ENCODE measurements at places on chromosomes 3 and 15.

DNA sequence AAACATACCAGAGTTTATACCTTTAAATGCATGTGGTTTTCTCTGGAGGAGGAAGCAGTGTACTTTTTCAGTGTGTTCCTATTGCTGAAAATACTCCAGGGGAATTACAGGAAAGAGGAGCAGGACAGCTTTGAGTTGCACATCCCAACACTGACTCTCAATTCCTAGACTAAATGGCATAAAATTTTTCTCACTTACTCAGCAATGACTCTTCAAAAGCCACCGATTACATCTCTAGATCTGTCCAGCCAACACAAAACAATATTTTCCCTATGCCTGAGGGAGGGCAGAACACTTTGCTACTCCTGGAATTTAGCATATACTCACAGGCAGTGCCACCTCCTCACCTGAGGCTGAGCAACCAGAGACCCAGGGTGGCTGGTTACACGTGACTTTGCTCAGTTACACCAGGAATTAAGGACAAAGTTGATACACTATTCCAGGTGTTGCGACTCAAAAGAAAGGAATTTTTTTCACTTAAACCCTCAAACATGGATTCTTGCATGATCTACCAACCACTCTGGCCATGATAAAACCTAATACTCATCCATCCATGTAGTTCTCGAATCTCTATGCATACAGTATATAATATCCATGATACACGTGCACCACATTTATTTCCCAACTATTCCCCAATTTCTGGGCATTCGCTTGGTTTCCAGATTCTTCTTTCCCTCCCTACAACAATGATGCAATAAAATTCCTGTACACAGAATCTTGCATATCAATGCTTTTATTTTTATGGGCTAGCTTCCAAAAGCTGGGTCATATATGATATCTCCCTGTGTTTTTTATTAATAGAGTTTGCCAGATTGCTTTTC is 194.6 kb downstream of the THRB start:
- DNase-seq: no peak

DNA sequence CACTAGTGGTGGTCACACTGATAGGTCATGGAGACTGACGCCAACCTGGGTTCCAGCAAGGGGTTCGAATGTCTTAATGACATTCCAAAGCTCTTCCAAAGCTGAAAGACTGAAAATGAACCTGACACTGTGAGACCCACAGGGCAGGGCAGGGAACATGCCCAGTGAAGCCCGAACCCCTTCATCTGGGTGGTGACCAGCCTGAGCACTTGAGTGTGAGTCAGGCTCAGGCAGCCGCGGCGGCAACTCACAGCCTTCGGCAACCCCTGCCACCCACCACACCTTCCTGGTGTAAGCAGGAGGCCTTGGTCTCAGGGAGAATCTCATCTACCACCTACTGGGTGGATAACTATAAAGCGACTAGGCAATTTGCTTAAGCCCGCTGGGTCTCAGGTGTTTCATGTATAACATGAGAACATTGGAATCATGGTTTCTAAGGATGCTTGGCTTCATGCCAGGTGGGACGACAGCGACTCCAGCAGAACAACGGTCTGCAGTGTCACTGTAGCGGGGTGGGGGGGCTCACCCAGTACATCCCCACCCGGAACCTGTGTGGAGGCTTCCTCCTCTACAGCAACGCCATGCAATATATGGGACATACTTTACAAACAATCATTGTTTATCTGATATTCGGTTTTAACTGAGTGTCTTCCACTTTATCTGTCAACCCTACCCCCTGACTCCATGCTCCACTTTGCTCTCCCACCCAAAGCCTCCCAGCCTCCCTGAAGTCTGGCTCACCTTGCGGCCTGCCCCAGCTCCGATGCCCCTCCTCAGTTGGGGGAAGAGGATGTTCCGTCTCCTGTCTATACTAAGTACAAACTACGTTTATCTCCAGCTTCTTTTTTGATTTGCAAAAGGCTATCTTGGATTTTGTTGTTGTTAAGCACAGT is 125.0 kb upstream of the MEF2A start:
- DNase-seq: no peak

GRCh38 chr15:78162038-78162437 is 12.9 kb downstream of the IDH3A start:
- DNase-seq: no peak

DNA sequence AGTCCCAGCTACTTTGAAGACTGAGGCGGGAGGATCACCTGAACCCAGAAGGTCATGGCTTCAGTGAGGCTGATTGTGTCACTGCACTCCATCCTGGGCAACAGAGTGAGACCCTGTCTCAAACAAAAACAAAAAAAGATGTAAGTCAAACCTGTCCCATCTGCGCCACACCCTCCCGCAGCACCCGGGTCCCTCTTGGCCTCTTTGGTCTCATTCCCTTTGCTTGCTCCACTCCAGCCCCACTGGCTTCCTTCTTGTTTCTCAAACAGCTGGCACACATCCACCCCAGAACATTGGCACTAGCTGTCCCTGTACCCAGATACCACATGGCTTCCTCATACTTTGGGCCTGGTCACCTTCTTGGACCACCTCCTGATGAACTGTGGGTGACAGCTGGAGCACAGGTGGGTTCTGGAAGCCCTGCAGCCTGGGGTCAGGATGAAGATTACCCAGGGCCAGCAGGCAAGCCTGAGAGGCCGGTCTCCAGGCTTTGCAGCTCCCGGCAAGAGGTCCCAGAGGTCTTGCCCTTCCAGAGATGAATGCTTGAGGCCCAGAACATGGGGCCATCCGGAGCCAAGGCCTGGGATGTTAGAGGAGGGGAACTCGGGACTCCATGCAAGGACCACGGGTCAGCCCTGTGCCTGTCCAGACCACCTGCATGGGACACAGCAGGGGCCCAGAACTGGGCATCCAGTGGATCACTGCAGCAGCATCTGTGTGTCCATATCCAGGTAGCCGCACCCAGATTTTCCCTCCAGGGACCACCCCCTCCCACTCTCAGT is 10.9 kb upstream of the GATA2 start:
- no peak for DNase-seq

- no peak for DNase-seq
Observed at GRCh38 chr15:75067123-75067830, 43.9 kb downstream of the PPCDC start.

DNA sequence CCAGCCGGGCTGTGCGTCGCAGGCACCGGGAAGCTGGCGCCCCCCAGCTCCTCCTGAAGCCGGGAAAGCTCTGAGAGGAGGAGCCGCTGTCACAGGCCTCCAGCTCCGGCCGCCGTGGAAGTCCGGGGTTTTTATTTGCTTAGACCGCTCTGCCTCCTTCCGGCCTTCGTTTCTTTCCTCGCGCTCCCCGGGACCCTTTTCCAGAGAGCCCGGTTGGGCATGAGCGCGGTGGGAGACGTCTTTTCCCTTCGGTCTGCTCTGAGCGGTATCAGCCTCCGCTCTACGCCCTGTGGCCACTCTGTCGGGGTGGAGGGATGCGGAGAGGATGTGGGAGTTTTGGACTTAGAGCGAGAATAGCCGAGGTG is 559 bp downstream of the SENP5 start:
- no peak for DNase-seq

GRCh38 chr3:127654374-127654773 is 18.4 kb upstream of the ABTB1 start:
- no peak for DNase-seq

DNA sequence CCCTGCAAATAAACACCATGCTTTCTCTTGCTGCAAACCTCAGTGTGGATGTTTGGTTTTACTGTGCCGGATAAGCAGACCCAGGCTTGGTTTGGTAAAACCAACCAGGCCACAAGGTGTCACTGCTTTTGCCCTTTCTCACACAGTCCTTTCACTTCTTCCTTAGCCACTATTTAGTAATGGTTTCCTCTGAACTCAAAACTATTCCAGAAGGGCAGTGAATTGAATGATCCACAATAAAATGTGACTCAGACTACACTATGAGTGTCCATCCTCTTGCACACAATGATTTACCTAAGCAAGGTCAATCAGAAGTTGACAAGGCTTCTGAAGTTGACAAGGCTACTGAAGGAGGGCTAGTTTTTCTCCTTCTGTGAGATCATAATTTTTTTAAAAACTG is 552.4 kb upstream of the CCDC54 start:
- DNase-seq: no peak

DNA sequence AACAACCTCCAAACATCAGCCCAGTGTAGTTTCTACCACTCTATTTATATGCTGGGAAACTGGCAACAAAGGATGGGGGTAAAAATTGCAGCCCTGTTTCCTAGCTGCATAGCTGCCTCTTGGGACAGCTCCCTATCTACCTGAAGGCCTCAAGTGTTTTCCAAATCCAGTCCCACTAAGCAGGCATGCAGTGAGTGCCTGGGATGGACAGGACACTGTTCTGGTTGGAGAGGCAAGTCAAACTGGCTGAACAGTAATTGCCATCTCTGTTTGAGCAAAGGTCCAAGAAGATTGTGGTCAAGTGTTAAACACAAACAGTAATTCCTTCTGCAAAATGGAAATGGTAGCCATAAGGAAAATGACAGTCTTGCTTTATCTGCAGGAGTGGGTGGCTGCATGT is 125.4 kb downstream of the FMN1 start:
- no peak for DNase-seq

- no peak for DNase-seq
Observed at GRCh38 chr3:161390200-161390599, 18.9 kb upstream of the SPTSSB start.

- no peak for DNase-seq
Observed at GRCh38 chr15:33125894-33126537, 68.5 kb downstream of the FMN1 start.

GRCh38 chr3:172515130-172515918 is 7.9 kb downstream of the TNFSF10 start:
- DNase-seq: no peak

- no peak for DNase-seq
Observed at GRCh38 chr3:151371526-151371925, 13.0 kb downstream of the P2RY12 start.

GRCh38 chr3:10517627-10518026 is 12.2 kb upstream of the ATP2B2 start:
- DNase-seq: no peak

DNA sequence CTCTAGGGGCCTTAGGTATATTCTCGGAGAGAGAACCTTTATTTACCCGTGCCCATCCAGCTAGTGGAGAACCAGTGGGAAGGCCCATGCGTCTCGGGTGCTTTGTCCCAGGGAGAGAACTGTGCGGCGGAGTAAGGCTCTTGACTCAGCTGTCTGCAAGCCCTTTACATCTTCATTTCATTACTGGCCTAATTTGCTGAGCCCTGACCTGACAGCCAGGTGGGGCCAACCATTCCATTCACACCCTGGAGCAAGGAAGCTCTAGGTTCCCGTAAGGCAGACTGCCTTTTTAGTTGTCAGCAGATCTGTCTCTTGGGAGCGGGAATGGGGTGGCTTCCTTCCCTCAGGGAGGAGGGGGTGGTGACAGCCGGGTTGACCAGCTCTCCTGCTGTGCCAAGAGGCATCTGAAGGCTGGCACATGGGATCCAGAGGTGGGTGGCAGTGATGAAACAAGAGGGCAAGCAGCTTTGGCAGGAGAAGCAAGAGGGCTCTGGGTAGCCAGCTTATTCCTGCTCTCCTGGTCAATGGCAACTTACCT is 36.4 kb downstream of the SV2B start:
- DNase-seq: no peak
